Germinal center (tissue), 1 donor: ENCODE measurements at places on chromosomes 7 and 10.

GRCh38 chr7:81685270-81685868 is 84.5 kb downstream of the HGF start:
- DNase-seq, result no peak

GRCh38 chr7:139658908-139659675 is 118.7 kb downstream of the HIPK2 start:
- DNase-seq, result no peak

DNA sequence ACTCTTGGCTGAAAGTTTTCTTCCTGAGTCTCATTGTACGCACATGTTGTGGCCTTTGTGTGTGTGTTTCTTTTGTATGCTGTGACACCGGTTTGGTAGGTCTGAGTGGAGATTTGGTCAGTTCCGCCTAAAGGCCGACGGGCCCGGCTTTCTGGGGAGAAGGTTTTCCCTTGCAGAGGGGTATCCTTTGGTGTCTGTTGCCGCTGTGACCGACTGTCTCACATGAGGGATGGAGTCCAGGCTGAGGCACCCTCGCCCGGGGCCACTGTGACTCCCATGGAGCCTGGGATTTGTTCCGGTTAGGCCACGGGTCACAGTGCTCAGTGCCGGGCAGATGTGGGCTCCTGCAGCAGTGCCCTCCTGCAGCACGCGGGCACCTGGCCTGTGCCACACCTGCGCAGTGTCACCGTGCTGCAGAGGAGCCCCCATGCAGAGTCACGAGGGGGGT is 19.4 kb downstream of the INPP5A start:
- no peak for DNase-seq

- DNase-seq, result no peak
Observed at GRCh38 chr10:71765176-71765904, 8.0 kb downstream of the VSIR start.

DNA sequence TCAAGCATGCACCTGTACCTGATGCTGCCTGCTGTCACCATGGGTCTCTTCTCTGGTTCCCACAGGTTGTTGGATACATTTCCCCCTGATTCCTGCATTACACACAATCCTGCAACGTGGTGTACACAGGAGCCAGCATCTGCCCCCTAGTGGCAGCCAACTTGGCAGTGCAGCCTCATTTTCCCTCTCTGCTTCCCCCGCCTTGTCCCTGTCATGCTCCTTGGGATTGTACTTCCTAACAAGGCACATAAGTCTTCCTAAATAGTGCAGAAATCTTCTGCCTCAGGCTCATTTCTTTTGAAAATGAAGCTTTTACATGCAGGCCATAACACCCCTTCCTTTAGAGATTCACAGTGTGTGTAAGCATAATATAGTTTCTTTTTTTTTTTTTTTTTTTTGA is 387.5 kb downstream of the CCSER2 start:
- peak; percentile 33 for DNase-seq

DNA sequence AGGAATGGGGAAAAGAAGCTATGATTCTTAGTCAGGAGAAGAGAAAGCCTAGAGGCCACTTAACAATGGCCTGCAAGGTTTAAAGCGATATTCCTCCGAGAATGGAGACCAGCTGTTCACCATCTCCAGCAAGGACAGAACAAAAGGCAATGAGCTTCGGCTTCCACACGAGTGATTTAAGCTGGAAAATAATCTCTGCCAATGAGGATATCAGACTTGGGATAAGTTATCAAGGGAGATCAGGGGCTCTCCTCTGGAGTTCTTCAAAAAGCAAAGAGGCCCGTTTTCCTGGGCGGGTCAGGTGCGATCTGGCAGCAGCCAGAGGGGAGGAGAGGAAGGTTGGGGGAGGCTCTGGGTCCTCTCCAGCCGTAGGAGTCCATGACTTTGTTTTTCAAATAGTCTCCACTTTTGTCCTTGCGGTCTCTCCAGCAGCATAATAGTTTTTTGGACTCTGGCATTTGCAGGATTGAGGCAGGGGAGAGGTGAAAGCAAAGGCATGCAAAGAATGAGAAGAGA is 211.3 kb downstream of the SKIDA1 start:
- DNase-seq, result no peak

DNA sequence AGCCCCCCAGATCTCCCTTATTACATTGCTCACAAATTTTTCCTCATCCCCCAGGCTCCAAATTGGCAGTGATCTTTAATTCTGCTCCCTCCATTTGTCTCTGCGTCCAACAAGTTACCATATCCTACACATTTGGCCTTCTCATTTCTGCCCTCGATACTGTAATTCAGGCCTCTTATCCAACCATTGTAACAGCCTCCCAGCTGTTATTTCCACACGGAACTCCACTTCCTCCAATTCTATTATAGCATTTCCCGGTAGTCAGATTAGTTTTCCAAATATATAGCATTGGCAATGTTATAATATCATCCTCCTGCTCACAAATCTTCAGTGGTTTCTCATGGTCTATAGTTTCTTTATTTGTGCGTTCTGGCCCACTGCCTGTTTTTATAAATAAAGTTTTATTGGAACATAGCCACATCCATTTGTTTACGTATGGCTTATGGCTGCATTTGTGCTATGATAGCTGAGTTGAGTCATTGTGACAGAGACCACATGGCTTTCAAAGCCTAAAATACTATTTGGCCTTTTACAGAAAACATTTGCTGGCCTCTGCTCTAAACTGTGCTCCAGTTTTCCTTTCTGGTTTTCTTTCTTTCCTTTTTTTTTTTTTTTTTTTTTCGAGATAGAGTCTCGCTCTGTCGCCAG is 126.5 kb upstream of the ZNF438 start:
- no peak for DNase-seq

DNA sequence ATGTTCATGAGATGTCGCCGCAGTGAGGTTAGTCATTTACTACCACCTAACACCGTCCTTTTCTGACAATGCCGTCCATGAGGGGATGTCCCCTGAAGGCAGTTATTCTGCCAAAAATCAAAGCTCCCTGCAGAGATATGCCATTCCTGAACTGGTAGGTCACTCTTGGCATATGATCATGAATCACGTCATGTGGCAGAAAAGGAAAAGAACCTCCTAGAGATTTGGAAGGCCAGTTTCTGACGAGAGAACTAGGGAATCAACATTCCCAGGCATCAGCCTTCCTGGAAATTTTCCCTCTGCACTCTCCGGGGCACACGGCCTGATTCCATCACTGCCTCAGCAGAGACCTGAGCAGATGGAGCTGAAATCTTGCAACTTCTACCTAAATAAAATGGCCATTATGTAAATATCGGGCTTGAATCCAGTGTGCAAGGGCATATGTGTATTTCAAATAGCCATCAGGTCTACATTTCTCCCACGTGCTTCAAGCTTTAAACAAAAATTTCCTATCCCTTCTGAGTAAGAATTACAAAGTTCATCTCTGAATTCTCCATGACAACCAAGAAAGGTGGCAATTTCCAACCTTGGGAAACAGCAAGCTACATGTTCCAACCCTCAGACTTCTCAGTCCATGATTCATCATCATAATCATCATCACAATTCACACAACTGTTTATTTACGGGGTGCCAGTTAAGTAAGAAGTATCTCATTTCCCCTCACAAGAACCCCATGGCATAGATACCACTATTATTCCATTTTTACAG is 46.5 kb downstream of the AMPH start:
- no peak for DNase-seq
